Stimulated activated CD8-positive, alpha-beta memory T cell treated with anti-CD3 and anti-CD28 coated beads, Interleukin-7, amount 100 ng/mL, for 48 hours (primary cell): ENCODE measurements at places on chromosomes 12 and 14.

GRCh38 chr14:74611650-74612349 is at the start of gene LTBP2:
Gene LTBP2 (minus strand): TSS chr14:74612237. CDS start chr14:74611944, 293 bp downstream.
- DNase-seq = no peak

DNA sequence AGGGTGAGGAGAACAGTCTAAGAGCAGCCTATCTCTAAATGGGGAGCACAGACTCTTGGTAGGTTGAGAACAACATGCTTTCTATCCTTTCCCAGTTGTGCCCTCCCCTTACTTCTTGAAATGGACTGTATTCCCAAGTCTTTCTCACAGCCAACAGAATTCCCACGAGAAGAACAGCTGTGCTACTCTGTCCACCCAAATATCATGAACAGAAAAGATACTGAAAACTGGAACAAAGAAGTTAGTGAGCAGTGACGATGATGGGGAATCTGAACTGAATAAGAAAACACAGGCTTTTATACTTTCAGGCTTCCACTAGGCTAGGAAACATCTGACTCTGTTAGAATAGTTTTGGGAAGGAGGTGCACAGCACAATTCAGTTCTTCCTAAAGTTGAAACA is 3.4 kb downstream of the NACA start:
- DNase-seq = no peak

- DNase-seq = no peak
These were observed 43.3 kb upstream of the PTPRO start for GRCh38 chr12:15278816-15279658.

- DNase-seq = no peak
These were observed 25.0 kb downstream of the OTUB2 start for GRCh38 chr14:94051115-94051514.

- DNase-seq = no peak
These were observed 187.4 kb upstream of the NTF3 start for GRCh38 chr12:5244513-5244972.

GRCh38 chr14:103762541-103762940 is 46.9 kb downstream of the ZFYVE21 start:
- DNase-seq = no peak

DNA sequence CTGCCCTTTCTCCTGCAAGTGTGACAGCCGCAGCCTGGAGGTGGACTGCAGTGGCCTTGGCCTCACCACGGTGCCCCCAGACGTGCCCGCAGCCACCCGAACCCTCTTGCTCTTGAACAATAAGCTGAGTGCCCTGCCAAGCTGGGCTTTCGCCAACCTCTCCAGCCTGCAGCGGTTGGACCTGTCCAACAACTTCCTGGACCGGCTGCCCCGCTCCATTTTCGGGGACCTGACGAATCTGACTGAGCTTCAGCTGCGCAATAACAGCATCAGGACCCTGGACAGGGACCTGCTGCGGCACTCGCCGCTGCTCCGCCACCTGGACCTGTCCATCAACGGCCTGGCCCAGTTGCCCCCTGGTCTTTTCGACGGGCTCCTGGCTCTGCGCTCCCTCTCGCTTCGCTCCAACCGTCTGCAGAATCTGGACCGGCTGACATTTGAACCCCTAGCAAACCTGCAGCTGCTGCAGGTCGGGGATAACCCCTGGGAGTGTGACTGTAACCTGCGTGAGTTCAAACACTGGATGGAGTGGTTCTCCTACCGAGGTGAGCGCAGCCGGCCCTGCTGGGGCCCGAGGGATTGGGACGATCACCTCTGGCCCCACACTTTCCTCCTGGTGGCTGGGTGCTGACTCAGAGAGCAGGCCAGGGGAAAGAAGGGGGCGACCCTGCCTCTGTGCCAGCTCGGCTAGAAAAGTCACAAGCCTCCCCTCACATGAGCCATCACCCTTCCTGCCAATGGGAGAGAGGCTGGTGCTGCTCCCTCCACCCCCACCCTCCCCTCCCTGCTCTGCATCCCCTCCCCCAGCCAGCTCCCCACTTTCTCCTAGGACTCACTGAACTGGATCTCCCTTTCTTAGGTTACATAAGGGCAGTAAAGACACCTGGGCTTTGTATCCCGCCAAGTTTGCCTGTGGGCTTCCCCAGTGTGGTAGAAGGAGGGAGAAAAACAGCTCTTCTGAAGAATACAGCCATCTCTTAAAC is 10.9 kb downstream of the LRTM2 start:
- DNase-seq = no peak

DNA sequence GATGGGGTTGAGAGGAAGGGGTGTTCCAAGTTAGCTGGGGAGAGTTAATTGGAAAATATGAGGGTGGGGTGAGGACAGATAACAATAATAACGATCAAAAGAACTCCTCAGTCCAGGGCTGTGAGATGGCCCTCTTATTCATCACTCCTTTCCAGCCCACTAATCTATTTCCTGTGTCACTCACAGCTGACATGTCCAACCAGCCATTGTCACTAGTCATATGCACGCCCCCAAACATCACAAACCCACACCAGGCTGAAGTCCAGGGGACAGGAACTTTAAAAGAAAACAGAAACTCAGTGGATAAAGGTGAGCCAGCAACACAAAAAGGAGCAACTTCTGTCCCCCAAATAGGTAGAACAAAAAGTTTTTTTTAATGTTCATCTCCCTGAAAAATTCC is 911 bp downstream of the CALCOCO1 start:
- DNase-seq = no peak

DNA sequence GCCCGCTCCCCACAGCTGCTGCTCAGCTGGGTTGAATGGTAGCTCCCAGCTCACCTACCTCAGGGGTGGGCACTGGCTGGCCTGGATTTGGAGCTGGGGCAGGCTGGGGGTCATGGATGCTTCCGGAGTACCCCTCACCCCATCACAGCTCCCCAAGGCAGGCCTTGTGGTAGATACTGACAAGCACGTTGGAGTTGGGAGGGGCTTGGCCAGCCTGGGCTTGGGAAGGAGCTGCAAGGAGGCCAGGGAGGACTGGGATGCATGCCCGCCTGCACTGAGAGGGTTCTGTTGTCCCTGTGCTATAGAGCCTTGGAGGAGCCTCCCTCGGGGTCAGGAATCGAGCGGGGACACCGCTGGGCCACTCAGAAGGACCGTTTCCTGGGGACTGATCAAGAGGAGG is 14.2 kb downstream of the TMEM63C start:
- no peak for DNase-seq

DNA sequence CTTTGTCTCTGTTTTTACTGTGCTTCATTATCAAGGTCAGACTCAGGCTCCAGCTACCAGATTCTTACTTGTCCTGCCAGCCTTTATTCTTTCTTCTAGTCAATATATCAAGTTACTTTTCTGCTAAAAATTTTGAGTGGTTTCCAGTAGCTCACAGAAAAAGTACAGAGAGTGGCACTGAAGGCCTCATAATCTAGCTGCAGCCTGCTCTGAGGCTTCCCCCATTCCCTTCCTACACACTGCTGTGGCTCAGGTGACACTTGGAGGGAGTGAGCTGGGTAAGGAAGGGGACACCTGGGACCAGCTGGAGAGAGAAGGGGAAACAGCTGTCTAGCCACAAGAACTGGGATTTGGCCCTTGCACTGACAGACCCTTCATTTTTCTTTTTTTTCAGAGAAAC is 25.4 kb downstream of the TTC6 start:
- DNase-seq = no peak

- no peak for DNase-seq
These were observed 163.3 kb upstream of the NTF3 start for GRCh38 chr12:5268424-5269210.

GRCh38 chr12:22759769-22760674 is 135.1 kb downstream of the ETNK1 start:
- DNase-seq = no peak

DNA sequence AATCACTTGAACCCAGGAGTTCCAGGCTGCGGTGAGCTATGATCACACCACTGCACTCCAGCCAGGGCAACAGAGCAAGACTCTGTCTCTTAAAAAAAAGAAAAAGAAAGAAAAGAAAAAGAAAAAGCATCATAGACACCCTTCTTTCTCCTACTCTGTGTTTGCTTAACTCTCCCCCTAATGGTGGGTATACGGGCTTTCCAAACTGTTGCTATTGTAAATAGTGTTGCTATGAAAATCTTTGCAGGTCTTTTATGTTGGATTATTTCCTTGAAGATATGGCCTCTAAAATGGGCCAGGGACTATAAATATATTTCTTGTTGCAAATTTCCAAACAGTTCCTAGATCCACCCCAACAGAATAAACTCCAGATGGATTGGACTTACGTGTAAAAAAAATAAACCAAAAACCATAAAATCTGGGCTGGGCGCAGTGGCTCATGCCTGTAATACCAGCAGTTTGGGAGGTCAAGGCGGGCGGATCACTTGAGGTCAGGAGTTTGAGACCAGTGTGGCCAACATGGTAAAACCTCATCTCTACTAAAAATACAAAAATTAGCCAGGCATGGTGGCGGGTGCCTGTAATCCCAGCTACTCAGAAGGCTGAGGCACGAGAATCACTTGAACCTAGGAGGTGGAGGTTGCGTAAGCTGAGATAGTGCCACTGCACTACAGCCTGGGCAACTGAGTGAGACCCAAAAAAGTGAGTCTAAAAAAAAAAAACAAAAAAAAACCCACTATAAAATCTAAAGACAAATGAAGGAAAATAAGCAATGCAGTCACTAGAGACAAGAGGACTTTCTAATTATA is 25.9 kb downstream of the NFKBIA start:
- DNase-seq = no peak

DNA sequence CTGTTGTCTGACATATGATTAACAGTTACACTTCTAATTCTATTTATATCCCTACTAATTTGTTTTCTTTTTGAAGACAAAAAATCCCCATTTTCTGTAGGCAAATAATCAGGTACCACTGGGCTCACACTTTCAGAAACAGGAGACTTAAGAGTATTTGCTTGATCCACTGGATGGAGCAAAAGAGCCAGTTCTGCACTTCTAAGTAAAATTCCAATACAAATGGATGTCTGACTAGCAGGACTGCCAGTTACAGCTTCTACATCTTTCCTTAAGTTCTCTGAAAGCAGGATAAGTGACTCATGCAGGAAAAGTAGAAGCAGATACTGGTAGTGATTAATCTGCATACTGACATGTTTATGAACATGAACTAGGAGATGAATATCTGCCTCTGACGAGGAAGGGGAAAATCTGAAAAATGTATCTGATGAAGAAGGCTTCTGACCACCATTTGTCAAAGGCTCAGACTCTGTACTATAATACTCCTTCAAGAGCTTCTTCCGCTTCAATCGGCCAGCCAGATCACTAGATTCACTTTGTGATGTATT is 73.8 kb upstream of the ANKS1B start:
- DNase-seq = no peak

DNA sequence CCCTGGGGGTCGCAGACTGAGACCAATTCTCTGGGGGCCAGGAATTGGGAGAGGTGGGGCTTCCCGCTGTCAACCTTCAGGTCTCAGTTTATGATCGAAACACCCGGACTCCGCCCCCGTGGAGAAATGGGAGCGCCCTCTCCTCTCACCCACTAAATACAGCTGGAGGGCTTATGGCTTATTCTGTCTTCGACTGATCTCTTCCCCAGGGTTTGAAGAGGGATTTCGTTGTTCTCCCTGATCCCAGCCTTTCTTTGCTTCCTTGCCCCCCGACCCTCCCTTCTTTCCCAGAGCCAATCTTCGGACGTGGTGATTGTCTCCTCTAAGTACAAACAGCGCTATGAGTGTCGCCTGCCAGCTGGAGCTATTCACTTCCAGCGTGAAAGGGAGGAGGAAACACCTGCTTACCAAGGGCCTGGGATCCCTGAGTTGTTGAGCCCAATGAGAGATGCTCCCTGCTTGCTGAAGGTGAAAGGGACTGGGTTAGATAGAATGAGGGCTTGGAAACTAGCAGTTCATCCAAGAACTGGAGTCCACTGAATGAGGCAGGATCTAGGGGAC is 607 bp downstream of the OS9 start:
- no peak for DNase-seq

GRCh38 chr12:118061011-118061872 is at the start of gene WSB2:
Gene WSB2 (minus strand): TSS chr12:118061179. CDS start chr12:118061048, 131 bp downstream.
- DNase-seq = no peak

DNA sequence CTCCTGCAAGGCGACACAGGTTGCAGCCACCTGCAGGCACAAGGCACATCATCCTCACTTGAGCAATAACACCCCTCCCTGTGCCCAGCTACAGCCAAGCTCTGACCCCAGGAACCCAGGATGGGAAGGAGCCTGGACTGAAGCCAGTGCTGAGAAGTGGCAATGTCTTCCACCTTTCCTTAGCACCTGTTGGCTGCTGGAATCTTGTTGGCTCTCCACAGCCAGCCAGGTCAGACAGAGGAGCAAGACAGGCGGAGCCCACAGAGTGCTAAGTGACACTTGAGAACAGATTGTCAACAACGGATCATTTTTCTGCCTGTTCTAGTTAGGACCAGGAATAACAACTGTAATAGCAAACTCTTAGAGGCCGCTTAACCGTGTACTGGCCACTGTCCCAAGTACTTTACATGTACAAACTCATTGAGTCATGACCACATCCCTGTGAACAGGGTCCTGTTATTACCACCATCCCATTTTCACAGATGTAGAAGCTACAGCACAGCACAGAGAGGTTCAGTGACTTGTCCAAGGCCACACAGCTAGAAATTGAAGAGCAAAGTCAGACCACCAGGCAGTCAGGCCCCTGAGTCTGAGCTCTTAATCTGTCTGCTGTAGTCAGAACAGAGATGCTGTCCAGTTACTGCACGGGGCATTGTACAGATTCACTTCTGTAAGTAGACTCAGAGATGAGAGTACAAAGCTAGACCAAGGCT is 45.6 kb downstream of the RNFT2 start:
- DNase-seq = no peak

- no peak for DNase-seq
These were observed 22.8 kb upstream of the CEBPE start for GRCh38 chr14:23141706-23142444.

- DNase-seq = no peak
These were observed 174.6 kb upstream of the TBX3 start for GRCh38 chr12:114858388-114859146.

DNA sequence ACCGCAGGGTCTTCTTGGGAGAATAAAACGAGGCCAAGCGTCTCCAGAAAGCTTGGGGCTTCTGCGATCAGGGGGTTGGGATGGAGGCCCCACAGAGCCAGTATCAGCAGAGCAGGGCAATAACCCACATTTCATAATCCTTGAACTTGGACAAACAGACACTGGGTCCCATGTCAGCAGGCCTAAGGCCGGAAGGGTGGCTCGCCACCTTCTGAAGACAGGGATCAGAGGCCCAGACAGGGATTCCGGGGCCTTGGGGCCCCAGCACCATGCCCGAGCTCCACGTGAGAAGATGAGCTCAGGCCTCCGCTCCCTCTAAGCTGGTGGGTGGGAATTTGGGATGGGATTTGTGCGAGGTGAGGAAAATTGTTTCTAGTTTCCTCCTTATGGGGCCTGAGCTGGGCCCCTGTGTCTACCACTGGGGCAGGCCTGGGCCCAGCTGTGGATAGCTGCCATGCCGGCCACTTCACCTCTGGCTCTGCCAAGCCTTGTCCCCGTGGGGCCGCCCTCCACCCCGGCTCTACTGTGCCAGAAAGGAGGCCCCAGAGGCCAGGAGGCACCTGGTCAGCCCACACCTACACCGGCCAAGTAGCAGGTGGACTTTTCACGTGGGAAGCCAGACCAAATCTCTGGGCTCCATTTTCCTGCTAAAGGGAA is 67.2 kb upstream of the DLK1 start:
- DNase-seq = no peak

DNA sequence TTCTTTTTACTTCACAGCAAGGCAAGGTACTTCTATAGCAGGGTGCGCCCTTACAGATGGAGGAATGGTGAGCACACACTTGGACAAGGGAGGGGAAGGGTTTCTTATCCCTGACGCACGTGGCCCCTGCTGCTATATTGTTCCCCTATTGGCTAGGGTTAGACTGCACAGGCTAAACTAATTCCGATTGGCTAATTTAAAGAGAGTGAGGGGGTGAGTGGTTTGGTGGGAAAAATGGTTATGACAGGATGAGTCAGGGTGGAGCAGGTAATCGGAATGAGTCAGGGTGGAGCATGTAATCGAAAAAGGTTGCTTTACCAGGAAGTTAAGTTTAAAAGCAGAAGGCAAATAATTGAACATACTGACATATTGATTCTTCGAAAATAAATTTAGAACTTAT is 23.7 kb upstream of the RAB21 start:
- no peak for DNase-seq
